ENCODE measurements at places on chromosomes 6 and 20. TPM values are rescaled to one million over a fixed set of nuclear protein-coding genes. Genes with fewer than 3 reads are reported as not detected.
A peak's percentile ranks its signal among the peaks of the same experiment; 100 is the strongest.

The TAAR9 gene
- not detected for total RNA-seq

The ENPP3 gene
- 0.38 TPM for total RNA-seq

The WFDC11 gene
- total RNA-seq = not detected

The HLA-DRB1 gene
- total RNA-seq = 155 TPM

The LY6G6F gene
- total RNA-seq = not detected

The PARD6B gene
- total RNA-seq = 4.3 TPM

The ZNF311 gene
- 0.53 TPM for total RNA-seq

The MATN4 gene
- total RNA-seq = 1.5 TPM

The CLPSL1 gene
- total RNA-seq = not detected

The BMP2 gene
- not detected for total RNA-seq

GRCh38 chr6:90286884-90287488 lies 9.7 kb downstream of the BACH2 start:
- H3K27me3 ChIP-seq = peaks cover 11% of the 10 kb centered on the region
- peak; percentile 70 for DNase-seq
- H3K4me3 ChIP-seq = peak overlapping the region; percentile 23
- H3K36me3 ChIP-seq = peaks cover 35% of the 10 kb centered on the region
- H3K4me1 ChIP-seq = peaks cover 65% of the 10 kb centered on the region

- H3K27ac ChIP-seq = no peak overlapping the region
- peaks cover 30% of the 10 kb centered on the region for H3K27me3 ChIP-seq
- no peak overlapping the region for H3K4me3 ChIP-seq
- H3K36me3 ChIP-seq = no peaks in the 10 kb centered on the region
These were observed 75.9 kb upstream of the GATA5 start for GRCh38 chr20:62551407-62552323.

GRCh38 chr6:73329201-73329600 lies 24.9 kb downstream of the DPPA5 start:
- peaks cover 14% of the 10 kb centered on the region for H3K4me1 ChIP-seq
- no peak overlapping the region for H3K27ac ChIP-seq
- H3K36me3 ChIP-seq = no peaks in the 10 kb centered on the region
- no peak for DNase-seq
- no peak overlapping the region for H3K4me3 ChIP-seq
- H3K27me3 ChIP-seq = peaks cover 27% of the 10 kb centered on the region

DNA sequence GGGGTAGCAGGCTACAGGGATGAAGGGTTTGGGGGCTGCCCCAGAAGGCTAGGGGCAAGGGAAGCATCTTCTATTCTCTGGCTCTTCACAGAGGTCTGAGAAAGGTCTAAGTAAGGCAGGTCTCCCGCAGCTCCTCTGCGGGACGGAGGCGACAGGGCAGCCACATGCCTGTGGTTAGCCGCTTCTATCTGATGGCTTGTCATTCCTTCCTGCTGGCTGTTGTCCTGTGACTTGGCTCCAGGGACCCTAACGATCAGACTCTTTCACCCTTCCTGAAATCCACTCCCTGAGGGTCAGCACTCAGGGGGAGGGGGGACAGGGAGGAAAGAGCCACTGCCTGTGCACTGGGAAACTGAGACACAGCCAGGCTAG lies 673 bp downstream of the CST7 start:
- no peaks in the 10 kb centered on the region for H3K27me3 ChIP-seq
- peaks cover 79% of the 10 kb centered on the region for H3K36me3 ChIP-seq
- H3K4me1 ChIP-seq = peaks cover 74% of the 10 kb centered on the region

DNA sequence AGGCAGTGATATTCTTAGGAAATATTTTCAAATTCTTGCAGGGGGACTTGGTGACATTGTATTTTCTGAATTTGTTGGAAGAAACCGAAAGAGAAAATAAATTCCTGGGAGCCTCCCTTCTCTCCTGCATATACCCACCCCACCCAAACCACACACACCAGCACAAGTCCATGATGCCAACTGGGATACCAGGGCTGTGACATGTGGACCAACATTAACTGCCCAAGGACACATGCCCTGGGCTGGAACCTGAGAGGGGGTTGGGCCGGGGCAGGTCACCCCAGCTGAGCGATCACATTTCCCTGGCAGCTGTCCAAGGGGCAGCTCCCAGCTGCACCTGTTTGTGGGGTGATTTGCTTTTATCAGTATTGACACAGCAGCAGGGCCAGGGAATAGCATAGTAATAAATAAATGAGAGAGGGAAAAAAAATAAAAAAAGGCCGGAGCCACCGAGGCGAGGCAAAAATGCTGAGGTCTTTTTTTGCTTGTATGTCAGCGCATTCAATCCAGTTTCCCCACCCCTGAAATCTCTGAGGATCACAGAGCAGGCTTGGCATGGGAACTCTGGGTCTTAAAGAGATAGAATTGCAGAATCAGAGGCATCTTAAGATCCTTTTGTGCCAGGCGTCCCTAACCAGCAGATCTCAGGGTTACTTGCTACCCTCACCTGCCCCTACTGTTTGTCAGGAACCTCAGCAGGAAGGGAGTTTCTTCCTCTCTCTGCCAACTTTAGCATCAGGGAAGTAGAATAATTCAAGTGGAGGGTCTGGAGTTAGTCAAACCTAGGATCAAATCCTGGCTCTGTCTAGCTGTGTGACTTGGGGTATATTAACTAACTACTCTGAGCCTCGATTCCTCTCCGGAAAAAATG lies 66.5 kb upstream of the PIM1 start:
- DNase-seq = peak; percentile 24
- H3K4me1 ChIP-seq = peaks cover 54% of the 10 kb centered on the region
- H3K27ac ChIP-seq = peak overlapping the region; percentile 59
- H3K36me3 ChIP-seq = no peaks in the 10 kb centered on the region
- peak overlapping the region; percentile 58 for H3K4me3 ChIP-seq

DNA sequence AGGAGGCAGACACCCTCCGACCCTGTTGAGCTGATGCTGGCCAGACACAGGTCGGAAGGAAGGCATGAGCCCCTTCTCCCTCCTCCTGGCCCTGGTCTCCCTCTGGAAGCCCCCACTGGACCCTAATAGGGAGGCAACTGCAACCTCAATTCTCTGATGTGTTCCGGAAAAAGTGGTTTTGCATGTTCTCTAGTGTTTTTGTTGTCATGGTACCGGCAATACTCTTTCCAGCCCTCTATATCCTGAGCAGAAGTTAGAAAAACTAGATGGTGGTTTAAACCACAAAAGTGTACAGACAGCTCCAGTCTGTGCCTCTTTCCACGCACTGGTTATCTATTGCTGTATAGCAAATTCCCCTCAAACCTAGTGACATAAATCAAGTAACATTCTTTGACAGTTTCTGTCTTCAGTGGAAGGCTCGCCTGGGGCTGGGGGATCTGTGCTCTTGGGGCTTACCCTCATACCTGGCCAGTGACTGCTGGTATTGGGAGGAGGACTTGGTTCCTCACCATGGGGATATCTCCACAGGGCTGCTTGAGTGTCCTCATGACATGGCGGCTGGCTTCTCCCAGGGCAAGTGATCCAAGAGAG lies 37.0 kb downstream of the SYTL3 start:
- H3K27me3 ChIP-seq = no peaks in the 10 kb centered on the region
- no peak overlapping the region for H3K4me3 ChIP-seq
- DNase-seq = peak; percentile 47

GRCh38 chr6:119978274-119978889 lies 628.8 kb upstream of the MAN1A1 start:
- H3K4me3 ChIP-seq = no peak overlapping the region
- H3K36me3 ChIP-seq = no peaks in the 10 kb centered on the region
- DNase-seq = no peak

DNA sequence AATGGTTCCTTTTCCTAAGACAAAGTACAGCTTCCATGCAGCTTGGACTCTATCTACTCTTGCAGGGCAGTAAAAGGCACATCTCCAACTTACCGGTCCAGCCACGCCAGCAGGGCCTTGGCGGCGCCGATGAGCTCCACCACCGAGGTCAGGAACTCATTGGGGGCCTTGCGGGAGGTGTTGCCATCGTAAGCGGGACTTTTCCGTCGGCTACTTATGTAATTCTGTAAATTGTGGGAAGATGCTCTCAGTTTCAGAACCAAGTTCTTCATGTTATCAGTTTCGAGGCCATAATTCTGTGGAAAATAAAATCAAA lies 68.5 kb downstream of the CNKSR3 start:
- DNase-seq = no peak
- no peaks in the 10 kb centered on the region for H3K27me3 ChIP-seq
- H3K4me1 ChIP-seq = no peaks in the 10 kb centered on the region

GRCh38 chr20:46365487-46366220 lies 40.8 kb downstream of the ELMO2 start:
- peaks cover 69% of the 10 kb centered on the region for H3K4me1 ChIP-seq
- H3K27ac ChIP-seq = peak overlapping the region; percentile 85
- peak overlapping the region; percentile 19 for H3K4me3 ChIP-seq
- peaks cover 85% of the 10 kb centered on the region for H3K36me3 ChIP-seq
- H3K27me3 ChIP-seq = no peaks in the 10 kb centered on the region
- DNase-seq = no peak

DNA sequence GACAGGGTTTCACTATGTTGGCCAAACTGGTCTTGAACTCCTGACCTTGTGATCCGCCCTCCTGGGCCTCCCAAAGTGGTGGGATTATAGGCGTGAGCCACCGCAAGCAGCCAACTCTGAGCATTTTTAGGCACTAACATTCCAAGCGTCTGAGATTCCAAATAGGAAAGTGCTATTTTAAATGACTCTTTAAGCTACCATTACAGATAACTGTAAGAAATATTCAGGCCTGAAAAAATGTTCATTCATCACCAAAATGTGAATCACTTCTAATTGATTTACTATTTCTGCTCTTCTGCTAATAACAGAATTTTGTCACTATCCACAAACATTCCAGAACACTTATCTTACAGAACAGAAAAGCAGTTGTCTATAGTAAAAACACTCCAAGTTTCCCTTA lies 106.5 kb downstream of the BACH2 start:
- DNase-seq = no peak
- H3K4me1 ChIP-seq = peaks cover 33% of the 10 kb centered on the region
- H3K36me3 ChIP-seq = peaks cover 4% of the 10 kb centered on the region
- H3K27ac ChIP-seq = no peak overlapping the region
- H3K27me3 ChIP-seq = peaks cover 5% of the 10 kb centered on the region

GRCh38 chr6:26057899-26058298 lies 29.3 kb upstream of the HFE start:
- no peak for DNase-seq
- H3K4me3 ChIP-seq = no peak overlapping the region
- peaks cover 39% of the 10 kb centered on the region for H3K4me1 ChIP-seq
- H3K27ac ChIP-seq = peak overlapping the region; percentile 54
- H3K27me3 ChIP-seq = peaks cover 3% of the 10 kb centered on the region
- H3K36me3 ChIP-seq = peaks cover 10% of the 10 kb centered on the region

GRCh38 chr20:8220716-8221115 lies 88.7 kb downstream of the PLCB1 start:
- H3K4me1 ChIP-seq = peaks cover 12% of the 10 kb centered on the region
- H3K27ac ChIP-seq = no peak overlapping the region
- H3K27me3 ChIP-seq = no peaks in the 10 kb centered on the region
- no peak overlapping the region for H3K4me3 ChIP-seq
- H3K36me3 ChIP-seq = no peaks in the 10 kb centered on the region
- DNase-seq = no peak

- DNase-seq = no peak
- H3K27ac ChIP-seq = no peak overlapping the region
- peaks cover 41% of the 10 kb centered on the region for H3K27me3 ChIP-seq
- no peak overlapping the region for H3K4me3 ChIP-seq
These were observed 58.8 kb upstream of the CD83 start for GRCh38 chr6:14058735-14059134.

DNA sequence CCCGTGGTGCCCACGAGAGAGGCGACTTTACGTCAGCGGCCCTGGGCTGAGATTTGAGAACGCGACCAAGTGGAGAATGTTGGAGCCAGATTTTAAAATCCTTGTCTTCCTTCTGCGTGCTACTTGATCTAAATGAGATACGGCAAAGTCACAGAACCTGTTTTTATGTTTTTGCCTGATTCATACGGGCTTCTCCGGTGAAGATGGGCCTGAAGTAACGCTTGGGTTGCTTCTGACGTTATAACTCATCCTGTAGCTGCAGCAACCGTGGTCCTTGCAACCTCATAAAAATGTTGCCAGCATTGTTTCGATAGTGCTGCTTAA lies 462 bp upstream of the SLC35B3 start:
- no peaks in the 10 kb centered on the region for H3K27me3 ChIP-seq
- peaks cover 25% of the 10 kb centered on the region for H3K36me3 ChIP-seq
- peak overlapping the region; percentile 83 for H3K27ac ChIP-seq
- peak overlapping the region; percentile 91 for H3K4me3 ChIP-seq

DNA sequence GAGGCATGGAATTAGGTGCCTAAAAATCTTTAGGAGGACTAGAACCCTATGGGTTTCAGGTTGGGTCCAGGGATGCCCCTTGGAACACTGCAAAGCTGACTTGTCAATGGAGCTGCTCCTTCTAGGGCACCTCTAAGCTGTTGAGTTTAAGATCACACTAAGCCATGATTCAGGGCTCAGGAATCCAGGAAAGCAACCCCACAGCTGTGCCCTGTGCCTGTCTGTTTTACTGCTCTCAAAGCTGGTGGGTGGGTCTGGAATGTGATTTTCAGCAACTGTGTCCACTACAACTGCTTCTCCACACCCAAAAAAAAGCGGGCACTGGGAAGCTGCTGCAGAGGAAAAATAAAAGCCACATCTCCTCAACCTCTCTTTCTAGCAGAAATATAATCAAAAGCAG lies 310.4 kb upstream of the MOCS1 start:
- H3K27me3 ChIP-seq = no peaks in the 10 kb centered on the region
- H3K4me1 ChIP-seq = no peaks in the 10 kb centered on the region
- no peak overlapping the region for H3K27ac ChIP-seq
- H3K36me3 ChIP-seq = no peaks in the 10 kb centered on the region
- no peak overlapping the region for H3K4me3 ChIP-seq
- DNase-seq = no peak

GRCh38 chr20:43191946-43192863 lies 2.5 kb upstream of the PTPRT start:
- no peak overlapping the region for H3K4me3 ChIP-seq
- DNase-seq = no peak
- H3K27me3 ChIP-seq = peaks cover 29% of the 10 kb centered on the region

- H3K4me3 ChIP-seq = no peak overlapping the region
- H3K4me1 ChIP-seq = no peaks in the 10 kb centered on the region
- DNase-seq = no peak
- H3K27me3 ChIP-seq = no peaks in the 10 kb centered on the region
- H3K36me3 ChIP-seq = no peaks in the 10 kb centered on the region
- no peak overlapping the region for H3K27ac ChIP-seq
These were observed 36.3 kb upstream of the SIRT5 start for GRCh38 chr6:13538084-13538483.

- H3K4me1 ChIP-seq = no peaks in the 10 kb centered on the region
- H3K4me3 ChIP-seq = no peak overlapping the region
- no peak for DNase-seq
- H3K27ac ChIP-seq = no peak overlapping the region
These were observed 655.5 kb upstream of the FLRT3 start for GRCh38 chr20:14992961-14993360.

GRCh38 chr6:97978855-97979271 lies 695.8 kb upstream of the MMS22L start:
- no peak overlapping the region for H3K4me3 ChIP-seq
- H3K36me3 ChIP-seq = no peaks in the 10 kb centered on the region
- DNase-seq = no peak
- no peaks in the 10 kb centered on the region for H3K4me1 ChIP-seq

Measured in activated CD4-positive, alpha-beta memory T cell treated with anti-CD3 and anti-CD28 coated beads, Interleukin-2, amount 10 ng/mL, durations not matched to agents 7 days and 5 days (primary cell).